ENCODE measurements at places on chromosomes 5 and 9.

DNA sequence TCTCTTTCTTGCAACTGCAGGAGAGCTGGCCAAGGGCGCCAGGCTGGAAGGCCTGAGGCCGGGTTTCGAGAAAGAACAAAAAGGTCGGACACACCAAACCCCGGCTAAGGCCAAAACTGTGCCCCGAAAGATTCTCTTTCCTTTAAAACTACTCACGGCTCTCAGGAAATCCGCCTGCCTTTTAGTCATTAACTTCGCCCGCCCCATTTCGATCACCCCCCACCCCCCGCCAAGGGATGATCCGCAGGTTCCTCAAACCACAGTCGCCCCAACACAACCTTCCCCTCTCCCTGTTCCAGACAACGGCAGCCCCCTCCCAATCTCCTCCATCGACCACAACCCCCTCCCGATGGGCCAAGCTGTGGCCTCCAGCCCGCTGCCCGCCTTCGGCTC is 536 bp downstream of the FEM1C start:
- peak; percentile 48 for DNase-seq

DNA sequence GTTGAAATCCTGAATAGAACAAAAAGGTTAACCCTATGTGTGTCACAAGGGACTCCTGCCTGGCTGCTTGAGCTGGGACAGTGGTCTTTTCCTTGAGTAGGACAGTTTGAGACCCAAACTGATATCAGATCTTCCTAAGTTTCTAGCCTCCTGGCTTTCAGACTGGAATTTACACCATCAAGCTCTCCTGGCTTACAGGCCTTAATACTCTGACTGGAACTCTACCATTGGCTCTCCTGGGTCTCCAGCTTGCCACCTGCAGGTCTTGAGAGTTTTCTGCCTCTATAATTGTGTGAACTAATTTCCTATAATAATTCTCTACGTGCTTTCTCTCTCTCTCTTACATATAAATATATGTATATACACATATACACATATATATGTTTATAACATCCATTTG is 112.5 kb downstream of the PRR16 start:
- DNase-seq, result no peak

GRCh38 chr9:16726718-16727451 is 143.6 kb downstream of the BNC2 start:
- DNase-seq, result no peak

DNA sequence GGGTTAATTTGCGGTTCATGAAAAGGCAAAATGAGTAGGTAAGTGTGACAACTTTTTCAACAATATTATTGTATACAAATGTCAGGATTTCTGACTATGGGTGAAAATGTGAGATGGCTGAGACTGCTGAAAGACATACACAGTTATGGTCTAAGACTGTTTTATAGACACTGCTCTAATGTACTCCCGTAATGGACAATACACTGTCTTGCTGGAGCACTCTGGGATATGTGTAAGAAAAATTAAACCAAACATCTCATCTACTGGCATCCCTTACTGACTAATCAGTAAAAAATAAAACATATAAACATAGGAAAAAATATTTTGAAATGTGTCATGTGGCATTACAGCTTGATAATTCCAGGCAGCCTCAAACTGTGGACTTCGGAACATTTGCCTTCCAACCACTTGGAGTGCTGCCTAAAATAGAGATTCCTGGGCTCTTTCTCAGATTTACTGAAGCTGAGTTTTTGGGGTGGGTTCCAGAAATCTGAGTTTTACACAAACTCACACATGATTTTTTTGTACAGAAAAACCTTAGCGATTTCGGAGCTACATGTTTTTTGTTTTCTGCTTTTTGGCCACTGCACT is 233.9 kb upstream of the TBCA start:
- no peak for DNase-seq

GRCh38 chr9:19133549-19134345 is 6.5 kb upstream of the PLIN2 start:
- DNase-seq, result peak; percentile 47

GRCh38 chr5:44632344-44632743 is 176.4 kb upstream of the MRPS30 start:
- no peak for DNase-seq

- DNase-seq, result peak; percentile 13
Observed at GRCh38 chr5:124952079-124952478, 205.6 kb upstream of the ZNF608 start.

DNA sequence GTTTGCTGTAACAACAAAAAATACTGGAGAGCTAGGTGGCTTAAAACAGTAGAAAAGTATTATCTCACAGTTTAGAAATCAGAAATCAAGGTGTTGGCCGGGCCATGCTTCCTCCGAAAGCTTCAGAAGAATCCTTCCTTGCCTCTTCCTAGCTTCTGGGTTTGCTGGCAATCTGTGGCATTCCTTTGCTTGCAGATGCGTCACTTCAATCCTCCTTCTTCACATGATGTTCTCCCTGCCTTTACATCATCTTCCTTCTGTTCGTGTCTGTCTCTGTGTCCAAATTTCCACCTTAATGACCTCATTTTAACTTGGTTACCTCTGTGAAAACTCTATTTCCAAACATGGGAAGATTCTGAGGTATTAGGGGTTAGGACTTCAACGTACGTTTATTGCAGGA is 90.4 kb upstream of the CHD1 start:
- no peak for DNase-seq

DNA sequence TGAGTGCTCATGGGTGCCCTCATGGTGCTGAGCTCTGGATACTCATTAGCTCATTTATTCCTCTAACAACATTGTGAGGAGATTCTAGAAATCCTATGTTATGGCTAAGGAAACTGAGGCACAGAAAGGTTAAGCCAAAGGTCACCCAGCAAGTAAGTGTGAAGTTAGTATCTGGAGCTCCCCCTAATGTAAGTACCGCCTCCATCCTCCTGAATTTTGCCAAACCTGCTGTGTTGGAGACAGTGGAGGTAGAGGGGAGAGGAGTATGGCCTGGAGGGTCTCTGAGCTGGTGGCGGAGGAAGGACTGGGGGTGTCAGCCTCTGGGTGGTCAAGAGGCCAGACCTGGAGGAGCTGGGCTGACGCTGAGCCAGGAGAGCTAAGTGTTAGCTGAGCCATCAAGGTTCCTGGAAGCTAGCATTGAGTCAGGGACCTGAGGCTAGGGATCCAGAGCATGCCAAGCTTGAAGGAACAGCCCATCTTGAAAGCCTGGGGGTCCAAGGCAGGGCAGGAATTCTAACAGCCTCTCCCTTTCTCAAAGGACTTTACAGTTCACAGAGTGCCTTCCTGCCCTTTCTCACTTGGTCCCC is 114.8 kb downstream of the RGS3 start:
- no peak for DNase-seq

- peak; percentile 33 for DNase-seq
Observed at GRCh38 chr9:94002316-94003140, 47.4 kb upstream of the BARX1 start.

DNA sequence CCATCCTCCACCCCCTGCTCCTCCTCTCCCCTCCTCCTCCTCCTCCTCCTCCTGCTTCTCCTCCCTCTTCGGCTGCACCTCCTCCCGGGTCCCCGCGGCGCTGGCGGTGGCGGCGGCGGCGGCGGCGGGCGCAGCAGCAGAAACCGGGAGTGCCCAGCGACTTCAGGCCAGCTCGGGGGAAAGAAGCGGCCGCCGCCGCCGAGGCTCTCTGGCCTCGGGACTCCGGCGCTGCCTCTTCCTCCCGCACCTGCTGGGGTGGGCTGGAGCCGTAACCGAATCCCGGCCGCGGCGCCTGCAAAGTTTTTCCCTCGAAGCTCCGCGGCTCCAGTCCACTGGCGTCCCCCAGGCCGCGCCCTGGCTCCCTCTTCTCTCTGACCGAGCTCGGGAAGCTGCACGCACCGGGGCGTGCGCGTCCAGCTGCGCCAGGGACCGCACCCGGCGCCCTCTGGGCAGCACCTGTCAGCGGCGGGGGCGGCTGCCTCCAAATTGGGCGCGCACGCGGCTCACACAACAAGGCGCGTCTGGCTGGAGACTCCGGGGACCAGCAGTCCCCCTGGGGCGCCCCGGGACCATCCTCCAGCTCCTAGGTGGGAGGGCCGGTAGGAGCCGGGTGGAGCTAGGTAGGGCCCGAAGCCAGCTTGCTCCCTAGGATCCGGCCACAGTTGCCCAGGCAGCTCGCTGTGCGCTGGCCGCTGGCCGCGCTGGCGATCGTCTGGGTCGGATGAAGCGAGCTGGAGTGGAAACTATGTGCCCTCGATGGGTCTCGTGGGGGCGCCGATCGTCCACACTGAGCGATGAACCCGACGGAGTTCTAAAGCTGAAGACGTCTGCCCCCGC is at the start of gene MCTP1:
Gene MCTP1, minus strand, starts transcription at position 523 of the 837 bp plus-strand sequence.
- no peak for DNase-seq

All from activated CD4-positive, alpha-beta T cell treated with anti-CD3 and anti-CD28 coated beads, Interleukin-2, Interleukin-4, amounts not matched to agents 100 ng/mL and 50 ng/mL, durations not matched to agents 16 hours and 8 hours (primary cell).